Activated CD8-positive, alpha-beta memory T cell treated with anti-CD3 and anti-CD28 coated beads, Interleukin-2, amount 50 U/mL, for 4 hours (primary cell): ENCODE measurements at places on chromosomes 12 and 14.

GRCh38 chr12:117067016-117067415 lies 32.2 kb downstream of the TESC start:
- DNase-seq = no peak

- no peak for DNase-seq
These were observed 21.1 kb downstream of the ENTPD5 start for GRCh38 chr14:73997944-73998447.

- DNase-seq = no peak
These were observed 62.5 kb upstream of the DUSP6 start for GRCh38 chr12:89414851-89415250.

DNA sequence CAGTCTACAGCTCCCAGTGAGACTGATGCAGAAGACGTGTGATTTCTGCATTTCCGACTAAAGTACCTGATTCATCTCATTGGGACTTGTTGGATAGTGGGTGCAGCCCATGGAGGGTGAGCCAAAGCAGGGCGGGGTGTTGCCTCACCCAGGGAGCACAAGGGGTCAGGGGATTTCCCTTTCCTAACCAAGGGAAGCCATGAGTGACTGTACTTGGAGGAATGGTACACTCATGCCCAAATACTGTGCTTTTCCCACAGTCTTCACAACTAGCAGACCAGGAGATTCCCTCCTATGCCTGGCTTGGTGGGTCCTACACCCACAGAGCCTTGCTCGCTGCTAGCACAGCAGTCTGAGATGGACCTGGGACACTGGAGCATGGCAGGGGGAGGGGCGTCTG lies 21.0 kb upstream of the ABCC9 start:
- DNase-seq = no peak

DNA sequence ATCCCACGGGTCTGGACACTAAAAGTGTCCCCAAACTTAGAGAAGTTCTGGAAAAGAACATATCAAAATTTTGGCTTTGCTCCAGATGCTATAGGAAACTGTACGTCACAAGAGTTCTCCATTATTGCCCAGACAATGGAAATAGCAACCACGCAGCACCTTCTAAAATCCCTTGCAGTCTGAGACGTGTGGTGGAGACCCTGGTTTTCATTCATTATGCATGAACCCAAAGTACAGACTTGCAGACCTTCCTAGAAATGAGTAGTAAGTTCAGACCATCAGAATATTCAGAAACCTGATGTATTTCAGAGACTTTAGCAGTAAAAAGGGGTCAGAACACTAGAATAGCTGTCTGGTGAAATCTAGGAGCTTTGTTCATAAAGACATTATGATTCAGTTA lies 50.0 kb upstream of the BCL2L14 start:
- DNase-seq = no peak

GRCh38 chr14:63283884-63284248 lies 34.9 kb downstream of the GPHB5 start:
- no peak for DNase-seq

- DNase-seq = no peak
These were observed 223.2 kb downstream of the KTN1 start for GRCh38 chr14:55802986-55803872.

DNA sequence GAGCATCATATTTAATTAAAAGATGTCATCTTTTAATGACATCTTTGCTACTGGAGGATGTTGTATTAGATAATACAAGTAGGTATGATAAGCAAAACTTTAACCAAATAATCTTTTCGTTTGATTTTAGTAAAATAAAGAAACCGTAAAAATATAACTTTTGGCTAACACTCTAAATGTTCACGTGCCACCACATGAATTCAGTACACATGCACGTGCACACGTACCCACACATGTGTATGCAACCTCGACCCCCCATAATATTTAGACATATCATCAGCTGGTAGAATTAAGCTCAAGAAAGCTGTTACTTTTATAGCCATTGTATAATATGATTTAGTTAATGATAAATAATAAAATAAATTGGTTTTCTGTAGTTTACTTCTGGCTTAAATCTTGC lies 566.6 kb upstream of the FBXO33 start:
- DNase-seq = no peak

- DNase-seq = no peak
These were observed 196.6 kb upstream of the EGLN3 start for GRCh38 chr14:34147461-34147860.

DNA sequence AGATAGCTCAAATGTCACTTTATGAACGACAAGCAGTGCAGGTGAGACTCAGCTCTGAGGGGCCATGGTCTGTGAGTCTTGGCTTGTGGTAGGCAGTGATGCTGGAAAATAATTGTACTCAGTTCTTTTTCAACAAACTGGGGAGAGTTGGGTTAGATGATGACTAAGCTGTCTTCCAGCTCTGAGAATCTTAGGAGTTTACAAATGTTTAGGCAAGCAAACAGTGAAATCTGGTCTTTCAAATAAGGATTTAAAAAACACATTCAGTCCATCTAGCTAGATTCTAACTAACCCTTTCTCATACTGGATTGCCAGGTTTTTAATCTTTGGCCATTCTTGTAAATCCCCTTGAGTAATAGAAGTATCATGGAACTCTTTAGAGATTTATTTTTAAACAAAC lies 3.4 kb downstream of the PHC1 start:
- no peak for DNase-seq

- DNase-seq = no peak
These were observed 48.5 kb downstream of the TBK1 start for GRCh38 chr12:64500394-64500793.

DNA sequence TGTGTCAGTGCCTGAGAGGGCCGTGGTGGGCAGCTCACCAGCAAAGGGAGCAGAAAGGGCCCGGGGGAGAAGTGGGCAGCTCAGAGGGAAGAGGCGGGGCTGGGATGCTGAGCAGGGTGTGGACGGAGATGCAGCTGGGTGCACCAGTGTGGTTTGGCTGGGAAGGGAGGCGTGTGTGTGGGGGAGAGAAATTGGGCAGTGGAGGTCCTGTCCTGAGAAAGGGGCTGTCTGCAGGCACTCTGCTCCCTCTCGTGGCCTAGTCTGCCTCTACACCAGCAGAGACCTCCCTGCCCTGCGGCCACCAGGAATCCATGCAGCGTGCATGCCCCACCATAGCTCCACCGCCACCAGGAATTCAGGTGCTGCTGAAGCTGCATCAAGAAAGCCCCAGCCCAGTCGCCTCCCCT lies 6.4 kb downstream of the TMEM121 start:
- no peak for DNase-seq

- no peak for DNase-seq
These were observed 358.6 kb downstream of the DUSP6 start for GRCh38 chr12:88993651-88994050.

DNA sequence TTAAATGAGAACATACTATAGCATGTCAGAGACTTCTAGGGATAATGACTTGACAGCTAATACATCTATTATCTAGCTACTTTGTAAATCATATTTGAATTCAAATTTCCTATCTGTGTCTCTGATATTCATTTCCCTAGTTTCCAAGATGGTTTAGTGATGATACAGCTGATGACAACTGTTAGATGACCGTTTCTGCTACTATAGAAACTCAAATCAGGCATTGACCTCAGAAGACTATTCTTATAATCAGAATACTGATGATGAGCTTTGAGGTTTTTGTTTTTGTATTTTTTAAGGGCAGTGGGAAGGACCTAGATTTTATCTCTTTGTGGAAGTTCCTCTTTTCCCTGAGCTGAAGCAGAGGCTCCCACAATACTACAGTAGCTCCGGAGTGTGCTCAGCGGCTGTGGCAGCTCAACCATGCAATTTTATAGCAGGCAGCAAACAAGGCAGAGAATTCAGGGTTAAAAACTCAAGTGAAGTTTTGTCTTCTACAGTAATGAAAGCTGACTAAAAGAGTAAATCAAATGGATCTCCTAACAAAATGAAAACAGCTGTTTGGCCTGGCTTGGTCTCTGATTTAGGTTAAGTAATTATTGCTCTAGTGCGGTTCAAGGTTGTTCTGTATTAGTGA lies 145.1 kb downstream of the SLC25A21 start:
- no peak for DNase-seq

DNA sequence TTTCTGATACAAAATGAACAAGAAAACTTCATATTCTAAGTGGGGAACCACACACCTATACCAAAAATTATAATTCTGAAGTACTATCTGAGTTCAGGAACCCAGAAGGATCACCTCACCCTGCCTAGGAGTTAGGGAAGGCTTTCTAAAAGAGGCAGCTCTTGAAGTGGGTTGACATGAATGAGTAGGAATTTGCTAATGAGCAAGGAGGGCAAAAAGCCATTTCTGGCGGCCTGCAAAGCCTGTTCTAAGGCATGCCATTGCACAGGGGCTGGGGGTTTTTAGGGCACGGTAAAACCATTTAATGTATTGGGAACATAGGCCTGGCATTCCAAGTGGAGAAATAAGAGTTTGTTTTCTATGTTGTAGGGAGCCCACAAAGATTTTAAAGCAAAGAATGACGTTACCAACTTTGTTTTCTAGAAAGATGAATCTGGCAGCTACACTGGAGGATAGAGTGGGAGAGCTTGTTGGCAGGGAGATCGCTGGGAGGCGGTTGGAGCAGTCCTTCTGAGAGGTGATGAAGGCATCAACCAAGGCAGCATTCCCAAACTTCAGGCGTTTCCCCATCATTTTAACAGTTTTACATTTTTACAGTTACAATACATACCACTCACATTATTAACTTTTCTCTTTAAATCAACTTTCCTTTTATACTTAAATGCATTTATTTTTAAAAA lies 14.1 kb downstream of the IFT43 start:
- no peak for DNase-seq

- DNase-seq = no peak
These were observed 30.1 kb downstream of the MRPL42 start for GRCh38 chr12:93497456-93497855.

DNA sequence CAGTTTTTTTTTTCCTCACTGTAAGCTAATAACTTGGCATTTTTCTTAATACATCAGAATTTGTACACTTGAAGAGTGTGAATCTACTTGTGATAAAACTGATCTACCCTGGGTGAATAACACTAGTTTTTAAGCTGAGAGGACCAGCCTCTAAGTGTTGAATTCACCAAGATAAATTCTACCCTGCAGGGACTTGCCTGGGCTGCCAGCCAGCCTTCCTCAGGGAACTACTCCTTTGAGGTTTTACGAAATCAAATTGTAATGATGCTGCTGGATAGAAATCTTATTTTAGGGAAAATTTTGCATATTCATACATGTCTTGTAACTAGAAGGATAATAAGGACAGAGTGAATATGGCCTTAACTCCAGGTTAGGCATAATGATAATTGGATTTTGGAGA lies 1.9 kb downstream of the MED21 start:
- no peak for DNase-seq

GRCh38 chr14:25026476-25027137 lies 23.3 kb downstream of the STXBP6 start:
- no peak for DNase-seq

GRCh38 chr12:77821699-77822203 lies 8.9 kb upstream of the NAV3 start:
- no peak for DNase-seq

DNA sequence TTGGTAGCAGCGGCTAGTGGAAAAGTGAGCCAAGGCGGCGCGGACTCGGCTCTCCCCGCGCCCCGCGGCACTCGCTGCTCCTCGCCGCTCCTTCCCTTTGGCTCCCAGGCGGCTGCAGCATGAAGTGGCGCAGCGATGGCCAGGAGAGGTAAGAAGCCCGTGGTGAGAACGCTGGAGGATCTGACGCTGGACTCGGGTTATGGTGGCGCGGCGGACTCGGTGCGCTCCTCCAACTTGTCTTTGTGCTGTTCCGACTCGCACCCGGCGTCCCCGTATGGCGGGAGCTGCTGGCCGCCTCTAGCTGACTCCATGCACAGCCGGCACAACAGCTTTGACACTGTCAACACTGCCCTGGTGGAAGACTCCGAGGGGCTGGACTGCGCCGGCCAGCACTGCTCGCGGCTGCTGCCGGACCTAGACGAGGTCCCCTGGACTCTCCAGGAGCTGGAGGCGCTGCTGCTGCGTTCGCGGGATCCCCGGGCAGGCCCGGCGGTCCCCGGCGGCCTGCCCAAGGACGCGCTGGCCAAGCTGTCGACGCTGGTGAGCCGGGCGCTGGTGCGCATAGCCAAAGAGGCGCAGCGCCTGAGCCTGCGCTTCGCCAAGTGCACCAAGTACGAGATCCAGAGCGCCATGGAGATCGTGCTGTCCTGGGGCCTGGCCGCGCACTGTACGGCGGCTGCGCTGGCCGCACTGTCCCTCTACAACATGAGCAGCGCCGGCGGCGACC lies 225.6 kb upstream of the CRY1 start:
- no peak for DNase-seq

DNA sequence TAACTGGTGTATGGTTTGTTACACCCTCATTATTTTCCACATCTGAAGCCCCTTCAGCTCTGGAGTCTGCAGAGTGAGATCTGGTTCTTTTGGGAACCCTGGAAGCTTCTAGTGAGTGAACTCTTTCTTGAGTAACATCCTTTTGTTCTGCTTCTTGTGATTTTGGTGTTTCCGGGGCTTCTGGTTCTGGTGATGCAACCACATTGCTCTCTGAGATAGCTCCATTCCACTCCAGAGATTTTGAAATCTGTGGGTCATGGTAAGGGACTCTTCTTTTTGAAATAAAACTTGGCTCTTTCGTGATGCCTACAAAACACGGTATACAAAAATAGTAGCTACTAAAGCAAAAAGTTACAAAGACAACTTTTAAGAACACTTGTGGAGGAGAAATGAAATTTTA lies 5.4 kb downstream of the MDM1 start:
- no peak for DNase-seq

GRCh38 chr14:62645649-62646048 lies 399.6 kb downstream of the KCNH5 start:
- DNase-seq = no peak

- no peak for DNase-seq
These were observed 33.3 kb upstream of the UBC start for GRCh38 chr12:124947561-124948398.

DNA sequence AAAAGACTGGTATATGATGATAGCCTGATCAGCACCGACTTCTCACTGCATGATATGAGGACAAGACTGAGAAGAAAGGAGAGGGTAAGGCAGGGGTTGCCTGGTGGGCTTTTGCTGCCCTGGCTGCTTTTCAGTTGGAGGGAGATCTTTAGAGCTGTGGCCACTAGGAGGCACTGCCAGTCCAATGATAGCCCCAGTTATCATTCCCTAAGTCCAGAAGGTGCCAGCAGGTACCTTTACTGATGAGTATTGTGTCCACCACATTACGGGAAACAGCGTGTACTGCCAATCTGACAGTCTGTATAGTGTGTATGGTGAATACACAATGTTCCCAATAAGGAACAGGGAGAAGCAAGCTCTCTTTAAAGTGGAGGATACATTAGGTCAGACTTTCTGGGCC lies 55.8 kb upstream of the CCDC175 start:
- DNase-seq = no peak

DNA sequence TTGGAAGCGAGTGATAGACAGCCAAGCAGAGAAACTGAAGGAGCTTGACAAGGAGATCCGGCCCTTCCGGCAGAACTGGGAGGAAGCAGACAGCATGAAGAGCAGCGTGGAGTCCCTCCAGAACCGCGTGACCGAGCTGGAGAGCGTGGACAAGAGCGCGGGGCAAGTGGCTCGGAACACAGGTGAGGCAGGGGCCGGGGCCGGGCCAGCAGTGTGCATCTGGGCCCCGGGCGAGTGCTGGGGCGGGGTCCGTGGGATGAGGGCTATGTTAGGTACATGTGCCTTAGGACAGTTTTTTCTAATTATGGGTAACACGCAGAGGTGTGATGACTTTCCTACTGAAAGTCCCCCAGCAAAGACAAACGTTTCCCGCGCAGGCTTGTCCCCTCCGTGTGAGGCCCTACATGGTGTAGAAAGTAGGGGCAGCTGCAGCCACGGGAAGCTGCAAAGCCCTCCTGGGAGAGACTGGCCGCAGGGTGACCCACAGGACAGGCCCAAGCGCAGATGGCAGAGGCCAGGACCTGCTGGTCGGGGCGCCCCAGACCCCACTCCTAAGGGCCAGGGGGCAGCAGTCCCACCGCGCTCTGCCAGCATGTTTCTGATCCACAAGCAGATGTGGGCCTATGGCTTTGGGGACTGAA lies 19.1 kb upstream of the AMN start:
- DNase-seq = no peak
